ENCODE measurements at places on chromosomes 6 and 20.

GRCh38 chr6:106247293-106247692 is 78.3 kb downstream of the ATG5 start:
- no peak for DNase-seq

GRCh38 chr6:159132664-159133063 is 36.5 kb upstream of the FNDC1 start:
- DNase-seq = no peak

DNA sequence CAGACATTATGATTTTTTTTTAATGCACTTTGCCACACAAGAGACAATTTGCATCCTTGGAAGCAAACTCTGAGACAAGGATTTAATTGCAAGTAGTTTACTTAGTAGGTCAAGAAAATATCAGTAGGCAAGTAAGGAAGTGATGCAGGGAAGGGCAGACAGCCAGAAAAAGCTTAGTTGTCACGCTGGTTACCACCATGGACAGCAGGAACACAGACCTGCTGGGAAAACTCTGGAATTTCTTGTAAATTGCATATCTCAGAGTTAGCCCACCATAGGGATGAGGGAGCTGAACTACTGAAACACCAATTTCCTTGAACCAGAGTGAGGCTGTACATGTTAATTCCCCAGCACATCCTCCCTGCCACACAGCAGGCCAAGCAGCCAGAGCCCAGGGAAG is 92.7 kb downstream of the L3MBTL3 start:
- no peak for DNase-seq

DNA sequence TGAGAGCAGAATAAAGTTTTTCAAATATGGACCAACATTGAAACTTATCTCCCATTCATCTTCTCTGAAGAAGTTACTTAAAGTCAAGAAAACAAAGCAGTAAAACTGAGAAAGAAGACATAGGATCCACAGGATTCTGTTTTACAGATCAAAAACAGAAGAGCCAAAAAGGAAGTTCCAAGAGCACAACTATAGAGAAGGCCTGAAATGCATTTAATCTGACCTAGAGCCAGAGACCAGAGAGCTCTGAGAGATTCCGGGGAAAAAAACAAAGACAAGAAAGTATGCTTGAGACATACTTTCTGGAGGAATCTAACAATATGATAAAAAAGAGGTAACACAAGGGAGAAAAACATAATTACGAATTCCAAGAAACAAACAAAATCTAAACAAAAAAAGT is 26.1 kb downstream of the SRPK1 start:
- no peak for DNase-seq

GRCh38 chr20:60063048-60063451 is 104.8 kb downstream of the CDH26 start:
- DNase-seq = no peak

GRCh38 chr6:71124340-71124739 is 164.3 kb upstream of the OGFRL1 start:
- DNase-seq = no peak

DNA sequence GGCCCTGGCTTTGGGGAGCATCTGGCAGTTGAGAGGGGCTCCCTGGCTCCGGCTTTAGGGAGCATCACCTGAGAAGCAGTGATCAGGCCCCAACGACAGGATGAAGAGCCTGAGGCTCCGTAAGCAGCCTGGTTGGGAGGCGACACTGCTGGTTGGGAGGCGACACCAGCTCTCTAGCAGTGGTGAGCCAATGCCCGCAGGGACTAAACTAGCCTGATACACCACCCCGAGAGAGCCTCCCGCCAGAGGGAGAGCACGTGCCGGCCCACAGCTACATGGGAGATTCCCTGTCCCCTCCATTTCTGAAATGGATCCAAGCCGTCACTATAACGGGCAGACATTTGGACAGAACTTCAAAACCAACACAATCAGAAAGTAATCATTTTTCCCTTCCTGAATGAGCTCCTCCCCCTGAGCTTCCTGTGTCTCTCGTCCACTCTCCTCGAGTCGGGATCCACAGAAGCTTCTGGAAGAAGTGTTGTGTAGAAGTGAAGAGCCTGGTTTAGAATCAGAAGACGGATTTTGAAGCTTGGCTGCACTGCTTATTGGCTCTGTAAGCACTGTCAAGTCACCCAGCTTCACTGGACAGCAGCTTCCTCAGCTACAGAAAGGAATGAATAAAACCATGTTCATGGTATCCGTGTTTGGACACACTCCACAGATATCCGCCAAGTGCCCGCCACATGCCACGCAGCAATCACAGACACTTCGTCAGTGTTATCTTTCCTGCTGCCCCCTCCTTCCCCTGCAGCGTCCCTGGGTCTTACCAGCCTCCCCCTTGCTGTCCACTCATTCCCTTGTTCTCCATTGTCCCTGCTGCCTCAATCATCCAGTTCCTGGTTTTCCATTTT is 199.6 kb downstream of the TTLL2 start:
- DNase-seq = no peak

DNA sequence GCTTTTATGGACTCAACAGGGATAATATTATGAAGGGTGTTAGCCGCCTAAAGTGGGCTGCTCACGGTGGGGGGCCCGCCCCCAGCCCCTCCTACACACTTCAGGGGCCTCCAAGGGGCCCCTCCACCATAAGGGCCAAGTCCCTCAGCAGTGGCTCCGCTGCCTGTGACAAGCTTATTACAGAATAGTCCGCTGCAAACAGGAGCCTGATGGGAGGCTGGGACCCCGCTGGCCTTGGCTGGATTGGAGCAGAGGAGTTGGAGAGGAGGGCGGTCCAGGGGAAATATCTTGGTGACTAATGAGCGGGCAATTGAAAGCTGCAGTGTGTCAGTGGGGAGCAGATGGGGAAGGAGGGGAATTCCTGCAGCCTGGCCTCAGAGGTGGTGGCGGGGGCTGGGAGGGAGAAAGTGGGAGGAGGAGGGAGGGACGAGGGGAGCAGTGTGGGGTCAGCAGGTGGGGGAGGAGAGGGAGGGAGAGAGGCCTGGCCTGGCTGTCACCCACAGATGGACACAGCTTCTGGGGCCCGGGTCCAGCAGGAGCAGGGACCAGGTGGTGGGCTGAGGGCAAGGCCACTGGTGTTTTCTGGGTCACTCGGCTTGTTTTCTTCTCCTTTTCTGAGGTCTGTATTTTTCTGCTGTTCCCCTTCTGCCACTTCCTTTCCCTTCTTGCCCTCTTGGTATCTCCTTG is 57.6 kb upstream of the FOXP4 start:
- DNase-seq = no peak

DNA sequence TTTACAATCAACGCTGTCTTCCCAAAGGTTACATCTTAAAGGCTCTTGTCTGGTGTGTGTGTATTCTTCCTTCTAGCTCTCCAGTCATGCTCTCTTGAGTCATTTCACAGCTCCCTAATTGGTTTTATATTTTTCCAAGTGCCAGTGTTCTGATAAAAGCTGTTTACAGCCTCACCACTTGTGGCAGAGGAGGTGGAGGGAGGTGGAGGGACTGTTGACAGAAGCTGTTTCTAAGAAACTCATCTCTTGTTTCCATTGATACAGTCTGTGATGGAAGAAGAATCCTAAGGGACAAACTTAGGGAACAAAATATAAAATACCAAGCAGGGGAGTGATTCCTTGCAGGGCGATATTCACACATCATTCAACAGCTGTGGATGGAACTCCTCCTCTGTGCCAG is 64.0 kb downstream of the QRSL1 start:
- DNase-seq = no peak

GRCh38 chr6:25987845-25988244 is 25.2 kb downstream of the TRIM38 start:
- no peak for DNase-seq

- no peak for DNase-seq
These were observed 2.7 kb upstream of the RAET1L start for GRCh38 chr6:150027806-150028565.

DNA sequence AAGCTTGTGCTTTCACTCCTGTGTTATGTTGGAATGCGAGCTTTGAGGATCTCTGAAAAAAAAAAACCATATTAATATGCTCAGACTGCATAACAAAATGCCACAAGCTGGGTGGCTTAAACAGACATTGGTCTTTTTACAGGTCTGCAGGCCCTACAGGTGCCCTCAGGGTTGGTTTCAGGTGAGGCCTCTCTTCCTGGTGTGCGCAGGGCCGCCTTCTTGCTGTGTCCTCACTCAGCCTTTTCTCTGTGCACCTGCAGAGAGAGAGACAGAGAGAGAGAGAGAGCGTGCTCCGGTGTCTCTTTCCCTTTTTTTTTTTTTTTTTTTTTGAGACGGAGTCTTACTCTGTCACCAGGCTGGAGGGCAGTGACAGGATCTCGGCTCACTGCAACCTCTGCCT is 114.1 kb upstream of the SNX9 start:
- no peak for DNase-seq

DNA sequence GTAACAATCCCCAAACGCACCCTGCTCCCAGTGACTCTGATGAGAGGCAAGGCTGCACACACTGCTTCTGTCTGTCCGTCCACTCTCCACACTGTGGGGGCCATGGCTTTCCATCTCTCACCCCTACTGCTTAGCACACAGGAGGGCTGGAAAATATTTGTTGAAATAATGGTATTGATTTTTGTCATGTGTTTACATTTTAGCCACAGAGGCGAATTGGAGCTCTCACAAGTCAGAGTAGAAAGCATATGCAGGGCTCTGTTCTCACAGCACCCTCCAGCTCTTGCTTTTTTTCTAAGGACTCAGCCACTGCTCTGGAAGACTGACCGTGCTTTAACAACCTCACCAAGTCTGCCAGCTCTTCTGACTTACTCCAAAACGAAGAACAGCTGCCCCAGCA is 273.8 kb downstream of the GMDS start:
- DNase-seq = no peak

- no peak for DNase-seq
These were observed 157.2 kb downstream of the MTFR2 start for GRCh38 chr6:136092897-136093296.

GRCh38 chr20:9136114-9136513 is 67.2 kb downstream of the PLCB4 start:
- DNase-seq = no peak

DNA sequence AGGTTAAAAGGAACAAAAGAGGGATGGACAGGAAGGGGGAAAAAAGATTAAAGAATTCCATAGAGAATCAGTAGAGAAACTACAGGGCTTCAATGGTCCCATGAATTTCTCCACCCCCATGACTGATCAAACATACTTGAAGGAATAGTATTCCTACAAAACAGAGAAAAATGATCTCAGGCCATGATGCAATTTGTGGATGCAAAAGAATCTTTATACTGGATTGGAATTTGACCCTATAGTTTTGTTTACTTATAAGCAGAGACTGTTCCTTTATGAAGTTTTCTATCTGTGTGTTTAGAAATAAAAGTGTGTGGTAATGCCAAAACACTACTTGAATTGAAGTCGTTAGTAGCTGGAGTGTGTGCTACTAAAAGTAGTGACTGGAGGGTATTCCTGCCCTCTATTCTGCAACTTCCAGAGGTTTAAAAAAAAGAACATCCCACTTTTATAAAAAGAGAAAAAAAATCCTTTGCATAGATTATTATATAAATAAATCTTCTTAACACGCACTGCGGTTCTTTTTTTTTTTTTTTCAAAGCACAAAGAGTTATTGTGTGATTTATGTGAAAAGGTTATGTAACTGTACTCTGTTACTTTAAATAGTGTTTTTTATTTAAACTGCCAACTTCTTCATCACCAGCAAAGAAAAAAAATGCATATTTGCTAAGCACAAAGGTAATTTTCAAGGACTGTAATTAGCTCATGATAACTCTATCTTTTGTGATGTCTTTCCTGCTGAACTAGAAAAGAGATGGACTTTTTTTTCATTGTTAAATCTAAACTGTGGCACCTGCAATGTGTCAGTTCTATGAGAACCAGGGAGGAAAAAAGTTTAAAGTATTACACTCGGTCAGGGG is 214.5 kb upstream of the CITED2 start:
- DNase-seq = no peak

DNA sequence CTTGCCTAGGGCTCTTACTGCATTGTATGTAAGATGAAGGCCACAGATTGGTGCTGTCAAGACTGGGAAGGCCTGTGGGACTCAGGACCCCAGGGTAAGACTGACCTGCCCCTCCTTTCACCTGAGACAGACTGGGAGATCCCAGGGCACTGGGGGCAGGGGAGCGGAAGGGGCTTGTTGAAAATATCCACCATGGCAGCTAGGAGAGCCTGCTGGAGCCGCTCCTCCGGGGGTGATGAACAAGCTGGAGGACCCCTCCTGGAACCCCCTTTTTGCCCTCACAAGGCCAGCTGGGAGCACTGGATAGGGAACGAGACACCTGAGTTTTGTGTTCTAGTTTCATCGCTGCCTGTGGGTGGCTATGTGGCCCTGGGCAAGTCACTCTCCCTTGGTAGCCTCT is 9.2 kb upstream of the SDCBP2 start:
- no peak for DNase-seq

GRCh38 chr6:40585651-40586269 is 1.4 kb downstream of the LRFN2 start:
- DNase-seq = no peak

DNA sequence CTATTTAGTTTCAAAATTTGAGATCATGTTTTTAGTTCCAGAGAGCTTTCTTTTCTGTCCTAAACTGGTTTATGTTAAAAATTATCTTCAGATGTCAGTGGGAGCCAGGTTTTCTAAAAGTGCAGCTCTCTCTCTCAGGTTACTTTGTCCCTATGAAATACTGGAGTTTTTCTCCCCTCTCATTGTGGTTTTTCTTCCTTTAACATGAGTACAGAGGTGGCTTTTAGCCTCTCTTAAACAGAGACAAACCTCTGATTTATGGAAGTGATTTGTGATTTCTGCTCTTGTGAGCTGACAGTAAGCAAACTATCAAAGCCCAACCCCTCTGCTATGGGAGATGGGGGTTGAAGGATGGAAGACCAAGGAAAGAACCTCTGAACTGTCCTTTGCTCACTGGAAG is 85.7 kb downstream of the LIN28B start:
- DNase-seq = no peak

- peak; percentile 29 for DNase-seq
These were observed 38.5 kb downstream of the RBM38 start for GRCh38 chr20:57429580-57430200.

DNA sequence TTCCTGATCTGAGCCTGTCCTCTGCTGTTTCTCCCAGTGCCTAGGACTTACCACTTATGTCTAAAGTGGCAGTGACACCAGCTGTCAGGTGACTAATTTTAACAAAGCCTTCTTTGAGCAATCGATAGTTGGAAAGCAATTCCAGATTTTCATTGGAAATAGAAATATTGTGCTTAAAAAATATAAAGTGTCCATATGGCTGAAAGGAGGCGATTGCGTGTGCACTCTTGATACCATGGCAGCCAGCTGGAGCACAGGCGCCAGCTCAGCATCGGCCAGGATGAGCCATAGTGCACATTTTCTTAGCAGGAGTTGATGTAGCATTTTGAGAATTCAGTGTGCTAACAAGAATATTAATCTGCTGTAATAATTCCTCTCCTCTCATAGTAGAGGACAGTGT is 70.0 kb downstream of the LRRC1 start:
- DNase-seq = no peak

DNA sequence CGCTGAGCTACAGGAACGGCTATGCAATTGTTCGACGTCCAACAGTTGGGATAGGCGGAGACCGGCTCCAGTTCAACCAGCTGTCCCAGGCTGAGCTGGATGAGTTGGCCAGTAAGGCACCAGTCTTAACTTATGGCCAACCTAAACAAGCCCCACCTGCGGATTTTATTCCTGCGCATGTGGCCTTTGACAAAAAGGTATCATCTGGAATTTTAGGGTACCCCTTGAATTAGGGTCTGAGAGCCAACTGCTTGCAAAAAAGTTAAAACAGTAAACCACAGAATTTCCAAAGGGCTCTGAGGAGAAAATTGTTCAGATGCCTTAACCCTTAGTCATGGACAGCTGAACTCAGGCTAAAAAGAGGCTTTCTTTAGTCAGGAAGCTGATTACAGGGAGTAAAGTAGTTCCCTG is 3.8 kb downstream of the EFHC1 start:
- DNase-seq = no peak

Data from stimulated activated CD4-positive, alpha-beta T cell treated with anti-CD3 and anti-CD28 coated beads, Interleukin-1b, Interleukin-23, amount 100 ng/mL, for 48 hours (primary cell).